ENCODE measurements at places on chromosomes 12 and 14.

- no peak for DNase-seq
Observed at GRCh38 chr12:109264943-109265650, 44.0 kb downstream of the FOXN4 start.

- peak; percentile 93 for DNase-seq
Observed at GRCh38 chr12:108802101-108802961, 55.1 kb downstream of the SSH1 start.

DNA sequence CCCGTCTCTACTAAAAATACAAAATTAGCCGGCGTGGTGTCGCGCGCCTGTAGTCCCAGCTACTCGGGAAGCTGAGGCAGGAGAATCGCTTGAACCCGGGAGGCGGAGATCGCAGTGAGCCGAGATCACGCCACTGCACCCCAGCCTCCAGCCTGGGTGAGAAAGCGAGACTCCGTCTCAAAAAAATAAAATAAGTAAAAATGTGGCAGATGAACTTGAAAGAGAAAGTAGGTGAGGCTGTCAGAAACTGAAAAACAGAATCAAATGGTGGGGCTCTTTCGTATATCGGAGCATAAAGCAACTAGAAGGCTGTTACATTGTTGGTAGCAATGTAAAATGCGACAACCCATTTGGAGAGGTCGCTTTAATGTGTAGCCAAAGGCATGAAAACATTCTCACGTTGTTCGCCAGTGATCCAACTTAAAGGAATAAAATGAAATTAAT lies 767 bp upstream of the CCNT1 start:
- no peak for DNase-seq

DNA sequence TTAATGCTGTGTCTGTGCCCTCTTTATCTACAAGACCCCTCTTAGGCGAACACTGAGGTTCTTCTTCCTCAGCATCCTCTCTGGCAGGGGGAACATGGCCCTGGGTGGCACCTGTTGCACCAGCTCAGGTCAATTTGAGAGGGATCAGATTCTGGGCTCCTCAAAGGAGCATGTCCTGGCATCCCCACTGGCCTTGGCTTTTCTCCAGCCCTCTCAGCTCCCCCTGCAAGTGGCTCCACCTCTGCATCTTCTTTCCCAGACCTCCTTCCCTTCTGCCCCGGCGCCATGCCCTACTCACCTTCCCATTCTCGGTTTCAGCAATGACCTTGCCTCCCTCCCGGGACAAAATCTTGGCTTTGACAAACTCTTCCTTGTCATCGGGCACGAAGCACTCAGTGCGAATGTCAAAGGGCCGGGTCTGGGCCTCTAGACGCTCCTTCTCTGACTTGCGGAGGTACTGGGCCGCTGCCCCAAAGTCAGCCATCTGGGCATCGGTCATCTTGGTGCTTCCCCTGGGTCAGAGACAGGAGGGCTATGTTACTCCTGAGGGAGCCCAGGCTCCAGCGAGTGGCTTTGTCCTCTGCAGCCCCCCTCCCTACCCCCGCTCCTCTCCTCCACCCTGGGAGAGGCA lies 1.2 kb downstream of the MYH6 start:
- DNase-seq = no peak

DNA sequence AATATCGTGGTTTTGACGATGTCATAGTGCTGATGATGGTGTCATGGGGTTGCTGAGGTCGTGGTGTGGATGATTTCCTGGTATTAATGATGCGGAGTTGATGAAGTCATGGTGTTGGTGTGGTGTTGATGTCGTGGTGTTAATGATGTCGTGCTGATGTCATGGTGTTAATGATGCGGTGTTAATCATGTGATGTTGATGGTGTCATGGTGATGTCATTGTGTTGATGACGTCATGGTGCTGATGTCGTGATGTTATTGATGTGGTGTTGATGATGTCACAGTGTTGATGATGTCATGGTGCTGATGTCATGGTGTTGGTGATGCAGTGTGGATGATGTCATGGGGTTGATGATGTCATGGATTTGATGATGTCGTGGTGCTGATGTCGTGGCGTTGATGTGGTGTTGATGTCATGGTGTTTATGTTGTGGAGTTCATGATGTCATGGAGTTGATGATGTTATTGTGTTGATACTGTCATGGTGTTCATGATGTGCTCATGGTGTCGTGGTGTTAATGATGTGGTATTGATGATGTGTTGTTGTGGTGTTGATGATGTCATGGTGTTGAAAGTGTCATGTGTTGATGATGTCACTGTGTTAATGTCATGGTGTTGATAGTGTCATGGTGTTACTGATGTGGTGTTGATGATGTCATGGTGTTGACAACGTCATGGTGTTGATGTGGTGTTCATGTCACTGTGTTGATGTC lies 48.5 kb upstream of the RIMBP2 start:
- DNase-seq = no peak

DNA sequence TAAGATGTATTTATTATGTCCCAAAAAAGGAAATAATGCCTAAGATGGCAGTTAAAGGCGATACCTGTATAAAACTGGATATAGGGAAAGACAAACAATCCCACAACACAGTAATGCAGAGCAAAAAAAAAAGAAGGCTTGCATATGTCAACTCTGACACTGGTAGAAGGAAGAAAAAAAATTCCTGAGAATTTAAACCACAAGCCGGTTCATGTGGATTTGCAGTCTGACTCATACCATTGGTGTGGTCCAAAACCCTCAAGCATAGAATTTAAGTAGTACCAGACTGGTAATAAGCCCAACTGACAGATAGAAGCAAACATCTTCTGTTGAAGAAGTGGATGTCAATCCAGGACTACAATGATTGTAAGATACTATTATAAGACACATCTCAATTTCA lies 7.2 kb downstream of the DNAI7 start:
- no peak for DNase-seq

GRCh38 chr14:64970776-64971477 lies 1.2 kb downstream of the RAB15 start:
- DNase-seq = no peak

DNA sequence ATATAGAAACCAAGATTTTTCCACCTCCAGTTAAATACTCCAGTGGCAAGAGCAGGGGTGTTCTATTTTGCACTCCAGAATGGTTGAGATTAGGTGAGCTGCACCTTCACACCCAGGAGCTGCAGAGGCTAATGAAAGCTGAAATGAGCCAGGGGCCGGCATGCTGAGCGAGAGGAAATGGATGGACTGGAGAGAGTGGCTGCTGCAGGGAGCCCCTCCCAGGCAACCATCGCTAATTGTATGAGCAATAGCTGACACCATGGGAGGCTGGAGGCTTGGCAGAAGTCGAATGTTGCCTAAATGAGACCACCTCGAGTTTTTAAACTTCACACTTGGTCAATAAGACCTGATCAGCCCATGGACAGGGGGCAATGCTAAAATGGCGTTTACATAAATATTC lies 301.8 kb upstream of the TMPO start:
- DNase-seq = peak; percentile 33

GRCh38 chr14:43858981-43859380 lies 648.1 kb downstream of the FSCB start:
- DNase-seq = no peak

- DNase-seq = no peak
Observed at GRCh38 chr12:121036810-121037326, 2.2 kb downstream of the OASL start.

DNA sequence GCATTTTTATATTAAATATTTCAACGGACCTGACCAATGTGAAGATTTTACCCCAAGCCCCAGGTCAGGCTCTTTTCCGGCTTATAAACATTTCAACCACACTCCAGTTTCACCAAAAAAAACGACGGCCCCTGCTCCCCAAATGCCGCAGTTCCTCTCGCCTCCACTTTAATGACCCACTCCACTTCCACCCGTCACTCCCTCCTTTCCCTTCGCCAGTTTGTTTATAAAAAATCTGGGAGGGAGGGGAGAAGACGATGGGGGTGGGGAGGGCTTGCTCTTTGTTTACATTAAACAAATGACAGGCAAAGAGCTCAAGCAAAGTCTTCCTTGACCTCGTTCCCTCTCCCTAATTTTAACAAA lies 5.4 kb downstream of the SIX6 start:
- no peak for DNase-seq

GRCh38 chr12:48924617-48925303 lies 532 bp downstream of the FKBP11 start:
- no peak for DNase-seq

- peak; percentile 18 for DNase-seq
Observed at GRCh38 chr14:68627868-68628604, 164.8 kb downstream of the ZFP36L1 start.

- no peak for DNase-seq
Observed at GRCh38 chr12:50047693-50048250, 9.6 kb upstream of the ASIC1 start.

- no peak for DNase-seq
Observed at GRCh38 chr14:91360490-91361232, 57.0 kb downstream of the CCDC88C start.

GRCh38 chr12:39763890-39764169 lies 144.2 kb upstream of the ABCD2 start:
- no peak for DNase-seq

GRCh38 chr12:52333321-52333720 lies 12.1 kb upstream of the KRT83 start:
- no peak for DNase-seq

DNA sequence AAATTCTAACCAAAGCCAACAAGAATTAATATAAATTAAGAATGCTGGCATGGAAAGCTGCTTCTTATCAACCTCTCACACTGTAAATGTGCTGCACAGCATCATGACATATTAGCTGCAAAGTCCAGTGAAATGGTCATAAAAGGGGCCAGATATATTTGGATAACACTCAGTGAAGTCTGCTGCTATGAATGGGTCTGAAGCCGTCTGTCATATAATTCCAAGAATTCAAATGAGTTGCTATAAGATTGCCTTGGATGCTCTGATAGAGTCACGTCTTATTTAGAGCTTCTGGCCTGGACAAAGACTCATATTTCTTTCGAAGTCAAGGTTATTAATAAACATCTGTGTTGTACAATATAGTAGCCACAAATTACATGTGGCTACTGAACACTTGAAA lies 54.3 kb upstream of the OVCH1 start:
- DNase-seq = no peak

GRCh38 chr14:44910821-44911220 lies 50.9 kb downstream of the KLHL28 start:
- no peak for DNase-seq

GRCh38 chr12:16062611-16063010 lies 151.5 kb downstream of the DERA start:
- no peak for DNase-seq

DNA sequence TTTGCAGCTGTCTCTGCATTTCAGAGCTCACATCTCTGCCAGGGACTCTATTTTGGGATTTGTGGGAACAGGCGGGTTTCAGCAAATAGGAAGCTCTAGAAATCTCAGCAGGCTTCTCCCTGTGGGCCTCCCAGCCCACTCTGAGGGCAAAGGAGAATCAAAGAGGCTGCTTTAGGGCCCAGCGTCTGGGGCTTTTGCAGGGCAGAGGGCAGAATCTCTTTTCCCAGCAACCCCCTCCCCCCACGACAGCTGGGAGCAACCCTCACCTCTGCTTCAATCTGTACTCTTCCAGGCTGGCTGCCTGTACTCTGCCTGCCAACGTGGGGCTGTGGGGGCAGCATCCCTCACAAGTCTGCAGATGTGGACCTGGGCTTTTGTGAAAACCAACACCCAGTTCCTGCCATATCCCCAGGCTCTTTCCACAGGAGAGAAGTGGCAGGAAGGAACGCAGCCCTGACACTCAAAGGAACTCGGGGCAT lies 529.6 kb upstream of the TBX3 start:
- no peak for DNase-seq

DNA sequence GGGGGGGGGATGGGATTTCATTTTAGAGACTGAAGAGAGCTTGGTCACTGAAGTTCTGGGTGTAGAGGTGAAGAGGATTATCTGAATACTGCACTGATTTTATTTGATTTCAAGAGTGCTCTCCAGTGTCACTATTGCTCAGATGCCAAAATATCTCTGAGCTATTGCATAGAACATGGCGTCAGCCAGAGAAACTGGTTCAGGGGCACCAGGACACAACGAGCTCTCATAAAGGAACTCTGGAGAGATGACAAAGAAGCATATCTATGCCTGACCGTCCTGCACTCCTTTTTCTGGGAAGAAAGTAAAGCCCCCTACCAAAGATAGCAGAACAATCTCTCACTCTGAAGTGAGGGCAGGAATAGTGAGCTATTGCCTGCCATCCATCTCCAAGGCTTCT lies 2.0 kb downstream of the SLC7A8 start:
- DNase-seq = no peak

GRCh38 chr12:105676694-105677093 lies 346.2 kb downstream of the C12orf75 start:
- DNase-seq = no peak

- no peak for DNase-seq
Observed at GRCh38 chr14:37019488-37019887, 152.9 kb downstream of the SLC25A21 start.

GRCh38 chr12:29283969-29284700 lies 96.8 kb downstream of the ERGIC2 start:
- DNase-seq = no peak

GRCh38 chr12:49703647-49704137 lies 3.5 kb downstream of the FMNL3 start:
- no peak for DNase-seq

DNA sequence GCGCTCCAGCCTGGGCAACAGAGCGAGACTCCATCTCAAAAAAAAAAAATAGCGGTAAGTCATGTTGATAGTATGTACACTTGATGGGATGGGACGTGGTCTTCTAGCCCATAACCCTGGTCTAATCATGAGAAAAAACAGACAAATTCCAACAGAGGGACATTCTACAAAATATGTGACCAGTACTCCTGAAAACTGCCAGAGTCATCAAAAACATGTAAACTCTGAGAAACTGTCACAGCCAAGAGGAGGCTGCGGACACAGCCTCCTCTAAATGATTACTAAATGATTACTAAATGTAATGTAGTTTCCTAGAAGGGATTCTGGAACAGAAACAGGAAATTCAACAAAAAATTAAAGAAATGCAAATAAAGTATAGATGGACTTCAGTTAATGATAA lies 20.9 kb downstream of the CDKL1 start:
- DNase-seq = no peak

GRCh38 chr12:45779936-45780335 lies 50.4 kb downstream of the ARID2 start:
- no peak for DNase-seq

- no peak for DNase-seq
Observed at GRCh38 chr12:30836656-30837445, 82.1 kb upstream of the CAPRIN2 start.

- DNase-seq = no peak
Observed at GRCh38 chr12:24088751-24089509, 139.5 kb upstream of the SOX5 start.

- no peak for DNase-seq
Observed at GRCh38 chr14:83085136-83085535, 1551.5 kb upstream of the SEL1L start.

GRCh38 chr12:65532162-65532561 lies 253.7 kb downstream of the MSRB3 start:
- no peak for DNase-seq

GRCh38 chr14:21275261-21275858 lies 4.5 kb upstream of the RPGRIP1 start:
- no peak for DNase-seq

DNA sequence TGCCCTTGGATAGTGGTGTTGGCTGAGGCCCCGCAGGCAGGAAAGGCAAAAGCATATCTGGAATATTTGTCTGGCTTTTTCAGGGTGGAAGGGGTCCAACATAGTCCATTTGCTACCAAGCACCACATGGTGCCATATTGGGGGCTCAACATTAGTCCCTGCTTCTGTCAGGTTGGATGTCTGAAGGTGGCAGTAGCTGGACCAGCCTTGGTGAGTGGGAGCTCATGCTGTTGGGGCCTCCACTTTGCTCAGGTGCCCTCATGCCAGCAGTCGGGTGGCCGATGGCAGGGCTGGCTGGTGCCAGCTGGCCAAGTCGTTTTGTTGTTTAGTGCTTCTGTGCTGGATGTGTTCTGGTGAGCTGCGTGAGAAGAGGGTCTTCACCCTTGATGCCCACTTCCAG lies 135.3 kb downstream of the PAPOLA start:
- DNase-seq = no peak
